ENCODE measurements at places on chromosomes 7 and 10.

DNA sequence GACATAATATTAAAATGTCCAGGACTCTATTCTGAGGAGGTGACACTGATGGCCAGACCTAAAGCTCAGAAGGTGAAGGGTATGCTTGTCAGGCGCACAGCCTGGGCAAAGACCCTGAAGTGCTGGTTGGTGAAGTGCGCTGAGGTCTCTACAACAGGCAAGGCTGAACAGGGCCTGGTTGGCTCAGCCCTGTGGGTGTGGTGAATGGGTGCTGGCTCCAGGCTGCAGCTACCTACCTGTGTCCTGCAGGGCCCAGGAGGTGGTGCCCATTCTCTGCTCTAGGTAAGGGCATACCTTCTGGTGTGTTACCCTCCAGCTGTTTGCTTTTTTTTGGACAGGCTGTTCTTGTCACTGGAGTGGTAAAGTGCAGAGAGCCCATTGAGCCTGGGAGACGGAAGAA, 85.1 kb downstream of the RAMP3 start:
- no peak for DNase-seq

- DNase-seq = no peak
Measured at GRCh38 chr10:114879541-114880158, 58.1 kb downstream of the FHIP2A start.

DNA sequence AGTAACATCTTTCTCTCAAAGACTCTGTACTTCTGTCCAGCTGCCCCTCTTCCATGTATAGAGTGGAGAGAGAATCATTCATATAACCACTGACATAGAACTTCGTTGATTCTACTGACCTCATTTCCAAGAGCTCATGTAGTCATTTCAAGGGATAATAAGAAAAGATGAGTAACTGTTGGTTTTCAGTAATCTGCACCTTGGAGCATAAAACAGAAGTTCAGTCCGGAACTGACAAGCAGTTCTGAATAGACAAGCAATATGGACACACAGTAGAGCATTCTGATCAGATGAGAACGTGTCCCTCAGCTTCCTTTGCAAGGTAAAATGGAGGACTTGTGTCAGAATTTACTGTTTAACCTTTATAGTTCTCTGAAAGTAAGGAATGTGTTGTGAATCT, 847.1 kb downstream of the REEP3 start:
- DNase-seq = no peak

- no peak for DNase-seq
Measured at GRCh38 chr10:101649525-101650085, 45.4 kb downstream of the FBXW4 start.

GRCh38 chr7:88092676-88092999, 127.2 kb downstream of the SRI start:
- DNase-seq = no peak

DNA sequence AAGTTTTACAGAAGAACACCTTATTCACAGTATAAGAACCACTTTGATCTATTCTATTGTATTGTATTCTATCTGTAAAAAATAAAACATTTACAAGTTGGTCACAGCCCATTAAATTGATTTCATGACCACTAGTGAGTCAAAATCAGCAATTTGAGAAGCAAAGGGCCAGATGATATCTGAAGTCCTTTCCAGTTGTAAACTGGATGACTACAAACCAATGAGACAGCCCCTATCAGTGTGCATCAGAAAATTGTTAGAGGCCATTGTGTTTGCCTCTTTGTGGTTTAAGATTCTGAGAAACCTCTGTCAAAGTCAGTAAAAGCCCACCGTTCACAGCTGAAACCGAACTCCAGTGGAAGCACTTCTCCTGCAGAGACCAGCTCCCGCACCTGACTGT, 54.8 kb downstream of the TBXAS1 start:
- DNase-seq = no peak

DNA sequence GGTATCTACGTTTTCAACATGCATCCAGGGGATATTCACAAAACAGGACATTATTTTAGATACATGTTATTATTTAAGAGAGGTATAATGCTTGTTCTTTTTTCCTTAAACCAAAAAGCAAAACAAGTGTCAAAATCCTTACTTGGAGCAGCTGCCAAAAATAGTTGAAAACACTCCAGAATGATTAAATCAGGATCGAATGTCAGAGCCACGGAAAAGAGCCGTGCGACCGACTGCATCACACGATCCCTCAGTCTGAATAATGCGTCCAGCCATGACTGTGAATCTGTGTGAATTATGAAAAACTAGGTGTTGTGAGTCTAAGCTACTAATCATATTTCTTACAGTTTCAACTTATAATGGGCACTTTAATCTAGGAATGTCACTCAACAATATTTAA, 126.0 kb downstream of the PARD3 start:
- no peak for DNase-seq

GRCh38 chr7:100818366-100818765, 9.0 kb downstream of the EPHB4 start:
- DNase-seq = no peak

DNA sequence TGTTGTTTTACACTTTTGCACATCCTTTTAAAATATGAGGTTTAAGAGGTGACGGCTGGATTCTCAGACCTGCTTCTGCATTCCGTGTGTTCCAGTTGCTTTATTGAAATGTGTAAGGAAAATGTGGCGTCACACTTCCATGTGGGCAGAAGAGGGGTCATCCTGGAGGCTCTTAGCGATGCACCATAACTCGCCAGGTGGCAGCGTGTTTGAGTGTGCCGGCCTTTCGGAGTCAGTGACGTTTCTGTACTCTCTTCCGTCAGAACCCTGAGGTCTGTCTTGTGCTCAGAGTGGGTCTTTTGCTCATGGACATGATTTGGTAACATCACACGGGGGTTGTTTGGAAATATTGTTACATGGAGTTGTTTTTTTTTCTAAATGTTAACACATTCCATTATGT, 9.1 kb downstream of the PPP2R2D start:
- no peak for DNase-seq

GRCh38 chr7:100220586-100221230, 959 bp downstream of the PVRIG start:
- no peak for DNase-seq

- no peak for DNase-seq
Measured at GRCh38 chr7:84102213-84102612, 92.4 kb downstream of the SEMA3A start.

- DNase-seq = no peak
Measured at GRCh38 chr10:4651404-4652037, 174.5 kb upstream of the AKR1E2 start.

DNA sequence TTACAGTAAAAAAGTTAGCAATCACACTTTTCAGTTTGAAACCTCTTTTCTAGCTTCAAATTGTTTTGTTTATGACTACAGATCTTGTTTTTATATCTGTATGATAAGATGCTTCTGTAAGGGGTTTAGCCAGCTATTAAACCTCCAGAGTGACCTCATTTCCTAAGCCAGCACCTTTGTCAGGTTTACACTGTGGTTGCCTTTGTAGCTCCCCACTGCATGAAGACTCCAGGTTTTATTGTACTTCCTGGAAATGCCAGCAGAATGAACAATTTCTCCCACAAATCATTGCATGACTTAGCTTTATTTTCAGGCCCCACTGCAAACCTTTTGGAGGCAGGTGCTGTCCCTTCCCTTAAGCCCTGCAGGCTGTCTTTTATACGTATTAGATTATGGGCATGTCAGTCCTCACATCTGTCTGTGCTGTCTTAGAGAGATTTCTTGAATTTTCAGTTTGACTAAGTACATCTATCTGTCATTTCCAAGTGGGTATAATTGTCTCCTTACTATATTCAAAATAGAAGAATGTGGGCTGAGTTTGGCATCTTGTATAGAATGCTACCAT, 8.2 kb upstream of the AGR3 start:
- DNase-seq = no peak

GRCh38 chr10:127866276-127867013, 26.3 kb downstream of the CLRN3 start:
- DNase-seq = no peak

Measured in HTR-8/SVneo (cell line).